Bronchial smooth muscle cell (primary cell): ENCODE measurements at places on chromosomes 11 and 22. TPM values are rescaled to one million over a fixed set of nuclear protein-coding genes. Genes with fewer than 3 reads are reported as not detected.

APOBEC3H gene
- 0.34 and 0.63 TPM in 2 replicates for total RNA-seq

NPTXR gene
- total RNA-seq = 0.26 and 1.1 TPM in 2 replicates

CAPN1 gene
- total RNA-seq = 64.3 and 93.6 TPM in 2 replicates

KCTD17 gene
- 24.3 and 30.4 TPM in 2 replicates for total RNA-seq

DSCAML1 gene
- total RNA-seq = under 0.01 TPM in 2 replicates
